BE2C (cell line): ENCODE measurements at places on chromosomes 3 and 15.

DNA sequence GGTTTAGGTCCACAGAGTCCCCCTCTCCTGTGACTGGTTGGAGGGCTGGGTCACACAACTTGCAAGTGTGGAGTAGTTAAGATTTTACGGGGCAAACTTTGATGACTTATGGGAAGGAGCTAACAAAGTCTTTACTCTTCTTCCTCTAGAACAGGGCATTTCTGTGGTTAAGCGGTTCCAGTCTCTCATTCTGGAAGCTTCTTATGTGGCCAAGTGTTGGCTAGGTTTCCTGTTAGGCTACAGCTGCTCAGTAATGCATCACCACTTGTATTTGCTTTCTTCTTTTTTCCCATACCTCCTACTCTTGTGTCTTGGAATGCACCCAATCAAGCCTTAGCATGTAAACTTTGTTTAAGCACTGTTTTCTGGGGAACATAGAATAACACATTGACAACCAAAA, 100.6 kb upstream of the PLAAT1 start:
- no peak for DNase-seq

GRCh38 chr15:79370716-79371115, 59.8 kb downstream of the TMED3 start:
- peak; percentile 32 for DNase-seq

GRCh38 chr15:98635848-98636247, 12.5 kb upstream of the IGF1R start:
- DNase-seq: no peak

GRCh38 chr3:184786280-184786941, 25.6 kb upstream of the VPS8 start:
- no peak for DNase-seq

DNA sequence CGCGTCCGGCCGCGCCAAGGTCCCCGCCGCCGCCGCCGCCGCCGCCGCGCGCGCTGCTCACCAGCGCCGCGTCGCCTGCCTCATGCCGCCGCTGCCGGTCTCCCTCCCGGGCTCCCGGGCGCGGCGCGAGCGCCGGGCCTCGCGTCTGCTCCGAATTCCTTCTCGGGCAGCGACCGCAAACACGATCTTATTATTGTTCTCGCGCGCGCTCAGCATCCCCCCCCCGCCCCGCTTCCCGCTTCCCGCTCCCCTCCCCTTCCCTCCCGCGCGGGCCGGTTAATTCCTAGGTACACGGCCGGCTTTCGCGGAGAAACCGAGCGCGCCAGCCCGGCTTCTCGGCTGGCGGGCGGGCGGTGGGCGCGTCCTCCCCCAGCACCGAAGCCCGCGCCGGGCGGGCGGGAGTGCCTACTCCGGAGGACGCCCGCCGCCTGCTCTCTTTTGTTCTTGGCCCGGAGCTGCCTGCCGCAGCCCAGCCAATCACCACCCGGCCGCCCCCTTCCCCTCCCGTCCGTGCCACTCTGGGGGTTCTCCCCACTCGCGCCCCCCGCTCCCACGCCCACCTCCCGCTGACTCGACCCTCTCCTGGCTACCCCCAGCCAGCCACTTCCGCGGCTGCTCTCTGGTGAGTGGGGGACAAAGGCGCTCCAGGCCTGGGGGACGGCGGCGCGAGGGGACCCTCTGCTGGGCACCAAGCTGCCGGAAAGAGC, at the start of gene HDGFL3:
Gene HDGFL3, minus strand, starts transcription at position 164 of the 707 bp plus-strand sequence. CDS start 409 bp downstream, outside the sequence.
- peak; percentile 73 for DNase-seq

DNA sequence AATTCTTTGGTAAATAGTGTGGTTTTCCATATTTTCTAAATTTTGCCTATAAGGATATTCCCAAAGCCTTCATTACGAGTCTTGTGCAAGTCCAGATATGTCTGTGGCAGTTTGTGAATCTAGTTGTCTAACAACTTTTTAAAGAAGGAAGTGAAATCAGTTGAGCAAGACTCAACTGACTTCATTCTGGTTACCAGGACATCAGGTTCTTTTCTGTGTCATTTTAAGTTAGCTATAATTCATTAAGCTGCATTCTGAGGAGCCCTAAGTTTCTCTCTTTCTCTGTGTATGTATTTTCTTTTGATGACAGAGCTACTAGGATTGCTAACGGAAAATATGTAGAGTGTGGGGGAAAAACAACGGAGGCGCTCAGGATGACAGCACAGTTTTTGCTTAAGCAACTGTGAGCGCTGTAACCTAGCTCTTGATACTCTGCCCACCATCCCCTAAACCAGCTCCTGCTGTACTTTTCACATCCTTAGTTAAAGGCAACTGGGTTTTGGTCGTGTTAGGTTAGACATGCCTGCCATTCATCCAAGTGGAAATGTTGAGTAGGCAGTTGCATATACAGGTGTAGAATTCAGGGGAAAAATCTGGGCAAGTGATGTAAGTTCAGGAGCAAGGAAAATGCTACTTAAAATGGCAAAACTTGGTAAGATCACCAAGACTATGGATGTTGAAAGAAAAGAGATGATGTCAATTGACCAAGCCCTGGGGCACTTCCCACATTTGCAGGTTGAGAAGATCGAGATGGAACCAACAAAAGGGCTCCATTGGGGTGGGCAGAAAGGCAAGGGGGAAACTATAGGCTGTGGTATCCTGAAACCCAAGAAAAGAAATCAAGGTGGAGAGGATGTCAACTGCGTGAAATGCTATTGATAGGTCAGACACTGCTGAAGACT, 9.2 kb downstream of the MFSD1 start:
- DNase-seq: no peak

DNA sequence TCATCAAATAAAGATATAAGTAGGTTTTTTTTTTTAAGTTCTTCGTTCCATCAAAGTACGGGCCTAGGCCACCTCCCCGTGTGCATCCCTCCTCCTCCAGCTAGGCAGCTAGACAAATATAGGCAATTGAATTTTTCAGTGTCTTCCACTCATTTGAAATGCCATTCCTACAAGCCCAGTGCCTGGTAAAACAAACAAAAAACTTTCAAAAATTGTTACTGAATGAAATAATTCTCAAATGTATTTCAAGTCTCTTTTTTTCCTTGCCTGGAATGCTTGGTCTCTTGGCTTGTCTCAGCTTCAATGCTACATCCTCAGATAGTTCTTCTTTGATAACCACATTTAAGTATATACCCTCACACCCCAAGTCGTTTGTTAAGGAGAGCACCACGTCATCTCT, 3.8 kb downstream of the EIF2AK4 start:
- no peak for DNase-seq

DNA sequence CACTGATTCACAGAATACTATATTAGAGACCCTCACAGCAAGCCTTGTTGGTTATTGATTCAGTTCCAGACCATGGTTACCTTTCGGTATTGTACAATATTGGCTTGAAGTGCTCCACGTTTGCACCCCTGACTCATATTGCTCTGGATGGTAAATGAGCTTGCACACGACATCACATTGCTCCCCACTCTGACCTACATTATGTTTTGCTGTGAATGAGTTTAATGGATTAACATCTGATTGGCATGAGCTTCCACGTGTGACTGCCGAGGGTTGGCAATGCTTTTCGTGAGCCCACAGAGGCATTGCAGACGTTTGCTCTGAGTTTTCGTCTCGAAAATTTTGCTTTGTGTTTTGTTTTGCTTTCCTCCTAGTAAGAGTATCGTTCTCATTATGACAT, 225.8 kb upstream of the ICE2 start:
- no peak for DNase-seq

GRCh38 chr3:26515351-26515750, 107.2 kb upstream of the LRRC3B start:
- no peak for DNase-seq

DNA sequence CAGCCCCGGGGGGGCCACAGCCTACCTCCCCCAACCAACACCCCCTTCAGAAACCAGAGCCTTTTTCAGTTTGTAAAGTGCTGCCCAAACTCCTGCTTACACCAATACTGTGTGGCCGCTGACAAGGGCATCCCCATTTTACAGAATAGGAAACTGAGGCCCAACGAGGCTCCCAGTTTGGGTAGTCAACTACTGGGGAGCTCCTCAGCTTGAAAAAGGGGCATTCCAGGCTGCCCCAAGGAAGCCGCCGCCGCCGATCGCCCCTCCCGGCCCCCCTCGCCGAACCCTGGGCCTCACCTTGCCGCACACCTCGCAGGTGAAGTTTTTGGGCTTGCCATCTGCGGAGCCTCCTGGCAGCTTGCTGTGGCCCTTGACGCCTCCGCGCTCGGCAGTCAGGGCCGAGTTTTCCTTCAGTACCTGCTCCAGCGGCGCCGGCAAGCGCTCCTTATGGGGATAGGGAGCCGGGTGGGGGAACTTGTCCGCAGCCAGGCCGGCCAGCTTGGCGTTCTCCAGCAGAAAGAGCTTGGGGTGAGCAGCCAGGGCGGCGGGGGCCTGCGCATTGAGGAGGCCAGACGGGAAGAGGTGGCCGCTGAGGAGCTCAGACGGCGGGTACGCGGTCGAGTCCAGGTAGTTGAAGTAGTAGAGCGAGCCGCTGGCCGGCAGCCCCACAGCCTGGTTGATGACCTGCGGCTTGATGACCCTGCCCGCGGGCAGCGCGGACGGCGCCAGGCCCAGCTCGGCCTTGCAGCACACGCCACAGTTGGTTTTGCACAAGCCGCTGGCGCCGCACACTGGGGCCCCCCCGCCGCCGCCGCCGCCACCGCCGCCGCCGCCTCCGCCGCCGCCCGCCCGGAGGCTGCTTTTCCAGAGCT, 1.4 kb downstream of the FEZF2 start:
- peak; percentile 21 for DNase-seq

DNA sequence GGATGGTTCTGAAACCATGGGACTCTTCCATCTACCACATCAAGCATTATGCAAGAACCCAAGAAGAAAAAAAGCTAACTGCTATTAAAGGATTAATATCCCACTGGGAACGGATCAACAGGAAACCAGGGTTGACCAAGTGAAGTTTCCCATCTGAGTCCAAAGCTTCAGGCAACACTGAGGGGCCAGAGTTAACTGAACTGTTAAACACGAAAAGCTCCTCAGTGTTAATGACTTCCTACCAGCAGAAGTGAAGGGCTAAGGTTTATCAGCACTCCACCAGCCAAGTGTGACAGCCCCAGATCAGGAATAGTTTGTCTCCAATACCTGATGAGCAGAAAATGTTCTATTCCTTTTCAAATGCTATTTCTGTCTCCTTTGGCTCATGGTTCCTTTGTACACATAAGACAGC, 36.7 kb downstream of the PTPN9 start:
- DNase-seq: no peak

GRCh38 chr3:146540236-146540635, 4.2 kb downstream of the PLSCR1 start:
- DNase-seq: no peak

DNA sequence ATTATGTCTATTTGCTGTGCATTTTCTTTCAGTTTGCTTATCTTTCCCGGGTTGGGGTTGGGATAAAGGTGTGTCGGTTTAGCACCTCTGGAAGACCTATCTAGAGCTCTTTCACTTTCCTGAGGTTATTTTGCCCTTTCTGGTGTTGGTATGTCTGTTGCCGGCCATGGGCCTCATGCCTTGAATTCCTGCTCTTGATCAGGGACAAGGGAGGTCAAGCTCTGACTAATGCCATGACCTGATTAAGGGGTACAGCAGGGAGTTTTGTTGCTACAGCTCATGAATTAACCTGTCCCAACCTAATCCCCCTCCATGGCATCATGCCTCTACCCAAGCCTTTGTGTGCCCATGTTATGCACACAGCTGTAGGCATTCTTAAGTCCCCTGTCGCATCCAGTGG, 70.5 kb upstream of the GOLGA6B start:
- no peak for DNase-seq

DNA sequence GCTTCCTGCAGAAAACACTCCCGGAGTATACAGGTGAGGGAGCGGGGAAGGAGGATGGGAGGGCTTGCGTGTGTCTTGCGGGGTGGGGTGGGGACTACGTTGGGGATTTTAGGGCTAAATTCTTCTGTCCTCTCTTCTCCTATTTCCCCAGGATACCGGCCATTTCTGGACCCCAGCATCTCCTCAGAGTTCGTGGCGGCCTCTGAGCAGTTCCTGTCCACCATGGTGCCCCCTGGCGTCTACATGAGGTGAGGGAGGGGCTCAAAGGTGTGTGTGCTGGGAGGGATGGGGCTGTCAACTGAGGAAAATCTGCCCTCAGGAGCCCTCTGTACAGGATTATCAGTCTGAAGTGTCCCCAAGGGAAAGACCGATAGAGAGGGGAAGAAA, 6.6 kb downstream of the DUOX1 start:
- DNase-seq: no peak

- peak; percentile 26 for DNase-seq
These were observed 377.0 kb downstream of the GAP43 start for GRCh38 chr3:116000311-116000710.

DNA sequence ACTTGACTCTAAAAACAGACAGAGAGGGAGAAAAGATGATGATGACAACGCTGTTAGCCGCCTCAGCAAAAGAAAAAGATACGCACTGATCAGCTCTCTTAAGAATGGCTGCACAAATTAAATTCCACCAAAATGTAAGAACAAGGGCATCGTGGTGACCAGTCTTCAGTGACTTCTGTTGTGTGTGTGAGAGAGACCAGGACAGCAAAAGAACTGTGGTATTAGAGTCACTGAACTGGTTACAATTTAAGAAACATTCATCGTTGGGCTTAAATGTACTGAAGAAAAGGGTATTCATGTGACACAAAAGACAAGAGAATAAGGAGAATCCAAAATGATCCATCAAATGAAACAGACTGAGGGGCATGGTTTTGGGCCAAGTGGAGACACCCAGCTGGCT, 86.5 kb downstream of the SUCLG2 start:
- DNase-seq: no peak

DNA sequence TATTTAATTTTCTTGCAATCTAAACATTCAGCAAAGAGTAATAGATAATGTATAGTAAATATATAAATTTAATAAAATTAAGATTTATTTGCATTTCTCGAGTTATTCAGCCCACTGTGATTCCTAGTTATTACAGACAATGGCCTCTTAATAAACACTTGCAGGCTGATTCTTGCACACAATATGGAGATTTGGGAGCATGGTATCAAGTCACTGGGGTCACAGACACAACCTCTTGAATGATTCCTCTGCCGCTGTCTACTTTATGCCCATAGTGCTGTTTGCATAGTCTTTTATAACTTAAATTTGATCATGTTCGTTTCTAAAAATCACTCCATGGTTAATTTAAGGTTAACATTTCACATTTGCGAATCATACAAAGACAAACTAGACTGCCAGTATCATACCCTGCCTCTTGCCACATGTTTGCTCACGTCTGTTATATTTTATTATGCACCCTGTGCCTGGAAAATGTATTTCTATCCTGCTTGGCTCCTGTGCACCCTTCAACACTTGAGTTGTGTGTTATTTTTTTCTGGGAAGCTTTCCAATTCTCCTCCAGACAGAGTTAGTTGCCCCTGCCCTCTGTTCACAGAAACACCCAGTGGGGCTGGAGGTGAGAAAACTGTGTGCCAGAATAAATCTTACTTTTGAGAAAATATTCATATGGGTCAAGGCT, 206.3 kb upstream of the ROBO1 start:
- DNase-seq: no peak
